Stimulated activated CD4-positive, alpha-beta T cell treated with anti-CD3 and anti-CD28 coated beads, Interleukin-1b, Interleukin-23, amount 100 ng/mL, for 1 hour (primary cell): ENCODE measurements at places on chromosomes 2 and 18.

GRCh38 chr2:30655660-30656059, 151.6 kb downstream of the CAPN13 start:
- DNase-seq = no peak

GRCh38 chr18:56388571-56388970, 249.8 kb downstream of the TXNL1 start:
- no peak for DNase-seq

DNA sequence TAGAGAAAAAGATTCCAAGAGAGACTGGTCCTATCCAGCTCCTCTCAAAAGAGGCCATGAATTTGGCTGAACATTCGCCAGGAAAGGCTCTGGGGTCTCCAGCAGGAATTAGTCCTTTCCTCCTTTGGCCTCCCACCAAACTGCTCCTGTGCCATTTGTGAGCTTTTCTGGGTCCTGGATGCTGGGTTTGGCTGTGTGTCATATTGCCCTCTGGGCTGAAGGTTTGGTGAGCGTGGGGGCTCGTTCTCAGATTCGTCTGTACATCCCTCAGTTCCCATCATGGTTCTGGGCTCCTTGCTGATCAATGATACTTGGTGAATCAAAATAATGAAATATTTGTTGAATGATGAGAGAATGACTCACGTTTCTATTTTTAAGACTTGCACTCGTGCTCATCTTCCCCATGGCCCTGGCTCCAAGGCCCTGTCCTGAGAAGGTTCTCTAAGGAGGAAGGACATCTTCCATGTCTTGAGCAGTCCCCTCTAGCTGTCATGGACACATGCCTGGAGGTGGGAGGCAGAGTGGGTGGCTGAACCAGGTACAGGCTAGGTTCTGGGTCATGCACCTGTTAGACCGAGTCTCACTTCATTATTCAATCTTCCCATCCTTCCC, 47.8 kb upstream of the RHOB start:
- no peak for DNase-seq

DNA sequence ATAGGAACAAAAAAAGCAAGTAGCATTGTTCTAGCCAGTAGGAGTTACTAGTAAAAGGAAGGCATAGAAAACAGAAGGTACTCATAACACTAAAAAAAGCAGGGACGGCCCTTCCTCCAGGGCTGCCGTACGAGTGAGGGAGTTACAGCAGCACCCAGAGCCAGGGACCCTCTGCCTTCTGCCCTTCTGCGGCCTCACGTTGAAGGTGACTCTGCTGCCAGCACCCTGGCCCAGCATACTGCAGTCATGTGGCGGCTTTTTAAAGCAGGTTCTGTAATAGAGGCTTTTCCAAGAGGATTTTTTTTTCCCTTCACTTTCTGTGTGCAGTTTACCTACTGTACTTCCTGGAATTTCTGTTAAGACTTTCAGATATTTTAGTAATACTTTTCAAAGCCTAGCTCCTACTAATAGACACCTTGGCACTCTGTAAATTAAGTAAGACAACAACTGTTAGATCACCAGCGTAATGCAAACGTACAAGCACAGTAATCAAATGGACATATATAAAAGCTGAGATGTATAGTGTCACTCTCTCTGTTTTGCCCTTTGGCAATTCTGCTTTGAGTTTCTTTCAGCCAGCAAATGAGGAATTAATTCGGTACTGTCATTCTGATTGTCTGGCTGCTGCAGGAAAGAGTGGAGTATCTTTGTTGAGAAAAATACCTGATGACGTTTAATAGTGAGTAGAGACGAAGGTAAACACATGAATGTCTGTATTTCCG, 161.5 kb downstream of the PTGR3 start:
- DNase-seq = no peak

- DNase-seq = no peak
Measured at GRCh38 chr2:236674238-236674637, 104.6 kb downstream of the ACKR3 start.

DNA sequence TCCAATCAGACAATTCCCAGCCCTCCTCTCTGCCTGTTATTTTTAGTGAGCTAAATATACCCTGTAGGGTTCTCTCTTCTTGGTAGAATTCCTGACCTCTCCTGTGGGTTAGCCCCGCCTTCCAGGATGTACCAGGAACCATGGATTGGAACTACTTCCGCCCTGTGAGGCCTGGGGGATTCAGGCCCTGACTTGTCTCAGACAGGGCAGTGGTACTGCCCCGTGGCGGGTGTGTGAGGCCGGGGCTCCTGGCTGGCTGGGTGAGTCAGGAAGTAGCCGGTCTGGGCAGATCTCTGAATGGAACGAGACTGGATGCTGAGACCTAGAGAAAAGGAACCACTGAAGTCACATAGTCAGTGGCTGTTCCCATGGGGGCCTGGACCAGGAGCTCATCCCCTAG, 50.5 kb downstream of the DYSF start:
- DNase-seq = no peak

DNA sequence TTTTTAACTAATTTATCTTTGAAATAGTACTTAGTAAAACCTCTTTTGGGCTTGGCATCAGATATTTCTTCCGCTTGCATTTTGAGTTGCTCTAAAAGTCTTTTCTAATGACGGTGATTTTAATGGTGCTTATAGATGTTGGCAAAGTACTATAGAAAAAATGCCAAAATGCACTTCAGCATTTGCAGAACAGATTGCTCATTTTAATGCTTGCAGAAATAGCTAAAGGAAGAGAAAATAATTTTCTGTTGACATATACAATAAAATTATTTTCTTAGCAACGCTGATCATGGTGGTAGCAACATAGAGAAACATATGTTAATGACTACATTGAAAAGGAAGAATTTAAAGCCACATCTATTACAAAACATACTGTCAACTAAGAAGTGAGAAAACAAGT, 170.7 kb downstream of the STK39 start:
- DNase-seq = no peak

GRCh38 chr18:48236822-48237221, 172.4 kb downstream of the ZBTB7C start:
- DNase-seq = no peak

DNA sequence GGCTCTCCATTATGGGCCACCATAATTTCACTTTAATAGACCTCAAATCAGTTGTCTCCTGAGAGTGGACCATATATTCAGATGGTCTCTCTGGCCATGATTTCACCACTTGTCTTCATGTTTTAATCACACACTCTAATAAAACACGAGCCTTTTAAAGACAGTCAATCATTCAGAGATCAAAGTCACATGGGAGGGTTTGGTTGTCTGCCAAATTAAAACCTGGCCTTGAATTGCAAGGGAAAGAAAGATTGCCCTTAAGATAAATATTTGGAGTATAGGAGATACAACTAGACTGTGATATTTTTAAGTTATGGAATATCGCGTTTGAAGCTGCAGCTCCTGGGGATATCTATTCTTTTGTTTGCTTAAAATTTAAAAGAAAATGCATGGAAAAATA, 377.8 kb upstream of the DDX18 start:
- DNase-seq = no peak

DNA sequence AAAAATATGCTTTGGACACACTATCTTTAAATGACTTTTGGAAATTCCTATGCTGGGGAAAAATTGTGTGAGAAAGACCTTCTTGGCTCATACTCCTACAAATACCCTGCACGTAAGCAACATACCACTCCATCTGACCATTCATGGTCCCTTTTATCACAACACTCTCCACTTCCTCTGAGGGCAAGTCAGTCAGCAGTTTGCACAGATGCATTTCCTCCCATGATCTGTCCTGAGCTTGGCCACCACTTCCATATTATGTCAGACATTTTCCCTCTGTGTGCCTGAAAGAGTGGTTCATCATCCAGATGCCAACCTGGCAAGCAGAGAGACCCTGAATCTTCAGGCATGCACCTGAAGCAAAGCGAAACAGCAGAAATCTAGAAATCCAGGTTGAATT, 16.1 kb upstream of the REG3G start:
- DNase-seq = no peak

GRCh38 chr2:37583402-37583801, 88.0 kb downstream of the CDC42EP3 start:
- DNase-seq = no peak

DNA sequence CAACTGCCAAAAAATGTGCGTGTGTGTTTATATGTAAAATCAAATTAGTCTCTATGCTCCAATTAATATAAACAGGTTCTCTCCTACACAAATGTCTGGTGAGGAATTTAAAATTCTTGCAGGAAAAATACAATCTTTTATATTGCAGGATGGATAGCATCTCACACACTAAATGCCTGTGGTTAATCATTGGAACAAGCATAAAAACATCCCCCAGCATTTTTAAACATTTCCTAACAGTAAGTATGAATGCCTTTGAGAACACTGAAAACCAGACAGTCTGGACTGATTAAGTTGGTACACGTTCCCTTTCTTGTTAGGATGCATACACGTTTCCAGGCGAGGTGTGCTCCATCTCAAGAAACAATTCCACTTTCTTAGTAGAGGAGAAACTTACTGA, 29.9 kb upstream of the PDE1A start:
- no peak for DNase-seq

GRCh38 chr2:66585587-66585986, 150.7 kb downstream of the MEIS1 start:
- no peak for DNase-seq

DNA sequence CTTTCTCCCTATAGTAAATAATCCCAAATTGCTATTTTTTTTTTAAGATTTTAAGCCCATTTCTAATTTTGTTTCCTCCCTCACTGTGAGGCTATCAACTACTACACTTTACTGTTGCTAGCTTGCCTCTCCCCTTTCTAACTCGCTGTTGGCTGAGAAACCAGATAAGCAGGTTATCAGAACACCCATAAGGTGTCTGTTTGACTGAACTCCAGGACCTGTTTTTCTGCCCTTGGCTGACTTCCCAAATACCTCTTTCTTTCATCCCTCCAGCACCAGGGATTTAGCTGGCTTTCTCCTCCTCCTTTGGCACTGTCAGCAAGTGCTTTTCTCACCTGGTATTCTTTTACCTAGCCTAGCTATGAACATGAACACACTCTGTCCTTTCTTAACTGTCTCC, 11.1 kb downstream of the TRAK2 start:
- DNase-seq = no peak

- DNase-seq = peak; percentile 60
Measured at GRCh38 chr2:69724540-69725159, 17.3 kb upstream of the ANXA4 start.

GRCh38 chr18:8942021-8942908, 160.2 kb upstream of the NDUFV2 start:
- no peak for DNase-seq

GRCh38 chr2:198316852-198317396, 512.5 kb downstream of the PLCL1 start:
- no peak for DNase-seq

- no peak for DNase-seq
Measured at GRCh38 chr2:120765678-120766469, 30.2 kb downstream of the GLI2 start.

- DNase-seq = no peak
Measured at GRCh38 chr2:99867770-99868169, 274.6 kb downstream of the AFF3 start.

GRCh38 chr18:36706134-36706881, 122.5 kb downstream of the TPGS2 start:
- DNase-seq = no peak

- DNase-seq = peak; percentile 36
Measured at GRCh38 chr2:60674524-60675165, 81.4 kb upstream of the PAPOLG start.

DNA sequence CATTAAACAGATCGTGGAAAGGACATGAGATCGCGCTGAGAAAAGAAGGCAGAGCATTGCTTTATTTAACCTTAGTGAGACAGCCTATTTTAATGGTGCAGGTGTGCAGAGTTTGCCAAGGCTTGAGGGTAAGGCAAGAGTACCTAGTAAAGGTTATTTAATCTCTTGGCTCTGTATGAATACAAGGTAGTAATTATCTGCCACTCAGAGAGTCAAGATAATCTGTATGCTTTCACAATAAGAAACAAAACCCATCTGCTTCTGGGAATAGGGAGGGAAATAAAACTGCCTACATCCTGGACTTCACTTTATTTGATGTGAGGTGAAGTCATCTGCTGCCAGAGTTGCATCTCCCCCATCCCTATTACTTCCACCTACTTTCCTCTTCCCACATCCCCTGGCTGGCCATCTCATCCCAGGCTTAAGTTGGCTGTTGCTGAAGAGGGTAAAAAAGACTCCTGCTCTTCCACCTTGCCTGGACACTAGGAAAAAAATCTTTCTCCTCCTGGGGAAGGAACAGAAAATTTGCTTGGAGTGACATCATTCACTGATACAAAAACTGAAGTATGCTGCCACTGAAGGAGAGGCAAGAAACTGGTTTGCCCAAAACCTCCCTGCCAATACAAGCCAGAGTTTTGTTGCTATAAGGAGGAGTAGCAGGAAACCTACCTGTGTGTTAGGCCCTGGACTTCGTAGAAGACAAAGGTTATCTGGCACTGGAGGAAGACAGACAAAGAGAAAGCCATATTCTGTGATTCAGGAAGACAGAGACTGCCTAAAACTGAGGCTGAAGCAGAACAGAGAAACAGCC, 35.8 kb upstream of the ARHGAP25 start:
- no peak for DNase-seq

DNA sequence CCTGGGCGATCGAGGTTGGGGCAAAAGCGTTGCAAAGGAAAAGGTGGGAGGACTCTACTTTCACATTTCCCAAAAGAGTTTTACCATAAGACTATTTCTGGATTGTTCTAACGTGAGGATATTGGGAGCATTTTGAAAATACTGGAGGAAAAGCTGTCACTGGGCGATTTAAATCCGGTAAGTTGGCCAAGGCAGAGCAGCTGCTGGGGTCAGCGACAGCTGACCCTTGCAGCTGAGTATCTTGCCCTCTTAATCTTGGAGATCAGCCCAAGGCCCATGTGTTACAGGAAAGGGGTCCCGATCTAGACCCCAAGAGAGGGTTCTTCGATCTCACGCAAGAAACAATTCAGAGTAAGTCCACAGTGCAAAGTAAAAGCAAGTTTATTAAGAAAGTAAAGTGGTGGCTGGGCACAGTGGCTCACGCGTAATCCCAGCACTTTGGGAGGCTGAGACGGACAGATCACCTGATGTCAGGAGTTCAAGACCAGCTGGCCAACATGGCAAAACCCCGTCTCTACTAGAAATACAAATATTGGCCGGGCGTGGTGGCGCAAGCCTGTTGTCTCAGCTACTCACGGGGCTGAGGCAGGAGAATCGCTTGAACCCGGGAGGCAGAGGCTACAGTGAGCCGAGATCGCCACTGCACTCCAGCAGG, 964 bp upstream of the ST3GAL5 start:
- DNase-seq = no peak

DNA sequence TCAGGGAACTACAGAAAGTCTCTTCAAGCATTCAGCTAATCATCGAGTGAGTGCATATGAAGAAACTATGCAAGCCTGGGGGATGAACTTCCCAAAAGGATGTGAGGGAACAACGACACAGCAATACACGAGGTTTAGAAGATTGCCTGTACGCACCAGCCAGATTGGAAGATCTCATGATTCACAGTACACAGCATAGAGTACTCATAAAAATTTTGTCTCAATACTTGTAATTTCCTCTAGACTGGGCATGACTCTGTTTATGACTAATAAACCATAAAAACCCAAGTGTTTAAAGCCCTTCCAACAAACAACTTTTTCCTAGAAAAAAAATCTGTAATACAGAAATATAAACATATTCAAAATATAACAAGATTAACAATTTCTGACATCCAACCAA, 279.7 kb downstream of the KCNJ3 start:
- DNase-seq = no peak

- no peak for DNase-seq
Measured at GRCh38 chr2:201432038-201432620, 19.1 kb downstream of the TRAK2 start.

GRCh38 chr2:60873381-60873780, 8.0 kb upstream of the REL start:
- DNase-seq = no peak
